ENCODE measurements at places on chromosomes 16 and 17. TPM values are rescaled to one million over a fixed set of nuclear protein-coding genes. Genes with fewer than 3 reads are reported as not detected.

GRCh38 chr16:12675852-12676251, 127.8 kb downstream of the CPPED1 start:
- DNase-seq = no peak

DNA sequence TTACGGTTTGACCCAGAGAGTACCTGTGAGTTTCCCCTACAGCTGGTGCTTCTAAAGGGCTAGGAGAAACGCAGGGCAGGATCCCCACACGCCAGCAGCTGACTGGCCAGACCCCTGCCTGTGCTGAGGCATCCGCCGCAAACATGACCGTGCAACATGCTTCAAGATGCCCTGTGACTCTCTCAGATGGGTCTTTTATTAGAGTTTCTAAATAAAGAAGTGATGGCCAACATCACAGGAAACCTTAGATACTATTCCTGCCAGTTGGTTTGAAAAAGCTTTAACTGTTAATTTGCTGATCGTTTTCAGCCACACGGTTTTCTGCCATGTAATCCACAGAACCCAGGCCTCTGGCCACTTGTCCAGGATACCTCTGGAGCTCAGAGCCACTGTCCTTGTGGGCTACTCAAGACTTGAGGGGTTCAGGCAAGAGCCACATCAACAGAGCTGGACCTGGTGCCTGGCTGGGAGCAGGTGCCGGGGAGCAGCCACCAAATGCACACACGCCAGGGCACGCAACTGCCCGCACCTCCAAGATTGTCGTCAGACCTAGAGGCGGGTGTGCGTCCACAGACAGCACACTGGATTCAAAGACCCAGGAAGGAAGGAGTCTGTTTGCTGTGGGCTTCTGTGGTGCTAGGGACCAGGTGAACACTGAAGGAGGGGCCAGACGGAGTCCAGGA, 118.4 kb downstream of the ZNF778 start:
- DNase-seq = no peak

GRCh38 chr16:13289515-13289914, 388.1 kb downstream of the SHISA9 start:
- DNase-seq = no peak

- no peak for DNase-seq
These were observed 24.1 kb downstream of the BAIAP2 start for GRCh38 chr17:81059026-81059425.

DNA sequence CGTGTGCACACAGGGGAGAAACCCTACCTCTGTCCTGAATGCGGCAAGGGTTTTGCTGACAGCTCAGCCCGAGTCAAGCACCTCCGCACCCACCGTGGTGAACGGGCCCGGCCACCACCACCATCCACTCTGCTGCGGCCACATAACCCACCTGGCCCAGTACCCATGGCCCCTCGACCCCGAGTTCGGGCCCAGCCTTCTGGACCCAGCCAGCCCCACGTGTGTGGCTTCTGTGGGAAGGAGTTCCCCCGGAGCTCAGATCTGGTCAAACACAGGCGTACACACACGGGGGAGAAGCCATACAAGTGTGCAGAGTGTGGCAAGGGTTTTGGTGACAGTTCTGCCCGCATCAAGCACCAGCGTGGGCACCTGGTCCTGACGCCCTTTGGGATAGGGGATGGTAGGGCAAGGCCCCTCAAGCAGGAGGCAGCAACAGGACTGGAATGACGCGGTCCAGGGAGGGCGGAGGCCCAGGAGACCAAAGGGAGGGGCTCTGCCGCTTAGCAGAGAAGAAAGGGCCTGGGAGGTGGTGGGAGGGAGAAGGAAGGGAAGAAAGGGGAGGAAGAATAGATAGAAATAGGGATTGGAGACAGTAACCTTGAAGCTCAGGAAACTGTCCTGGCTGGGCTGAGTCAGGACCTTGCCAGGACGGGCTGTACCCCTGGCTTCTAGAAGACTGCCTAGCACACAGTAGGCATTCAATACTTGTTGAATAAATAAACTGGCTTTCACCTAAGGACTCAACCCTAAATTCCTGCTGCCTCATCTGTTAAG, 3.6 kb downstream of the ZNF48 start:
- DNase-seq = no peak

- no peak for DNase-seq
These were observed at the start of gene ZNF750 for GRCh38 chr17:82839617-82840292. ZNF750 (minus strand) TSS chr17:82840022; CDS start chr17:82832454, 7,568 bp downstream.

- no peak for DNase-seq
These were observed 2227.7 kb downstream of the TP53TG3F start for GRCh38 chr16:35687071-35687470.

GRCh38 chr17:14080847-14081251, 11.5 kb downstream of the COX10 start:
- DNase-seq = no peak

DNA sequence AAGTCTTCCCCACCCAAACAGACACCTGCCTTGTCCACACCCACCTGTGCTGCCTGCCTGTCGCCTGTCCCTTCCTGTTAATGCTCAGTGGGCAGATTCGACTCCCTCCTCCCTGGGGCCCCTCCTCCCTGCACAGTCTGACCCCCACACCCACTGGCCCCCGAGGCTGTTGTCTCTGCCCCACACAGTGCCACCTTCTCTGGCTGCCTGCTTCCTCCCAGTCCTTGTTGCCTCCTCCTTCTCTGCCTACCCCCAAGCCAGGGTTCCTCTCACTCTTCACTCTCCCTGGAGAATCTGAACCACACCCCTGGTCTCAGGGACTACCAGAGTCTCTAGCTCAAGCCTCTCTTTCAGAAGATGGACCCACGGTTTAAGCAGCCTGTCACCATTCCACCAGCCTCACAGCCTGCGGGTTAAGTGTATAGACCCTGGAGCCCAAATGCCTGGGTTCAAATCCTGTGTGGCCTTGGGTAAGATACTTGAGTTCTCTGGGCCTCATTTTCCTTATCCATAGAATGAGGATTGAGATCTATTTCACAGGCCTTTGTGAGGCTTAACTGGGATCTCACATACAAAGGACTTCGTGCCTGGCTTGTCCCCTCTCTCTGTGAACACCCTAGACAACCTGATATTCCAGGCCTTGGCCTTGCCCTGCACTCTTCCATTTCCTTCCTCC, 3.8 kb upstream of the ARHGAP23 start:
- DNase-seq = no peak

DNA sequence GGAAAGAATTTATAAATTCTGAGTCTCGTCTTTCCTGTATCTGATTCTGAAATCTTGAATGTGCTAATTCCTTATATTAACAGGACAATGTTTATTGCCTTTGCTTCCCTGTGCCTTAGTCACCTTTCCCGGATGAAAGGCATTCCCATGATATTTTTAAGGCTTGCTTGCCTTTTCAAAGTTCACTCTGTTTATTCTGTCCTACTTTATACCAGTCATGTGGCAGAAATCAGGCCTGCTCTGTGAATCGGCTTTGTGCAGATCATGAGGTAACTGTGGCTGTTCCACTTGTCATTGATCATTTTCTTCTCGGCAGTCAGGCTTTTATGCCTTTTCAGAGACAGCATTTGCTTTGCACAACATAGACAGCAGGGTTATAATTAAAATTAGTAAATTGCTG, 28.8 kb upstream of the ABCC11 start:
- DNase-seq = no peak

Gene CNGB1
- not detected for polyA plus RNA-seq

Gene PLA2G10
- polyA plus RNA-seq = 1.2 TPM

Gene CDRT15L2
- polyA plus RNA-seq = not detected
